ENCODE measurements at places on chromosomes 2 and 18.

- no peak for DNase-seq
Measured at GRCh38 chr2:45968946-45969584, 317.6 kb downstream of the PRKCE start.

GRCh38 chr2:104871972-104872865 lies 18.3 kb downstream of the POU3F3 start:
- DNase-seq: no peak

GRCh38 chr2:234335661-234336228 lies 161.1 kb downstream of the ARL4C start:
- DNase-seq: peak; percentile 7

DNA sequence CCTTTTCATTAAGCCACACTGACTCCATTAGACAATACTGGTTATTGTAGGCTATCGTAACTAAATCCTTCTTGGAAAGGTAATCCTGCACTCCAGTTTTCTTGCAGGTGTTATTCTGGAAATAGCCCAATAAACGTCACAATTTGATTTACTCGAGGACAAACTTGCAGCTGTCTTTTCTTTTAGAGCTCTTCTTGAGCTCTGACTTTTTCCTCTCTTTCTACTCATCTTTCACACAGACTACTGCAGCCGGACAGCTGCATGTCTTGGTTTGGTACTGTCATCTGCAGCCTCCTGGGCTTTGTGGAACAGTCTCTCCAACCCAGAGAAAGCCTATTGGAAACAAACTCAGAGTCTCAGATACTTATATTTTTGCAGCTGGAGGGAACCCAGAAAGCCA lies 23.0 kb upstream of the MSGN1 start:
- DNase-seq: no peak

GRCh38 chr18:51211552-51211951 lies 14.1 kb upstream of the MEX3C start:
- DNase-seq: no peak

DNA sequence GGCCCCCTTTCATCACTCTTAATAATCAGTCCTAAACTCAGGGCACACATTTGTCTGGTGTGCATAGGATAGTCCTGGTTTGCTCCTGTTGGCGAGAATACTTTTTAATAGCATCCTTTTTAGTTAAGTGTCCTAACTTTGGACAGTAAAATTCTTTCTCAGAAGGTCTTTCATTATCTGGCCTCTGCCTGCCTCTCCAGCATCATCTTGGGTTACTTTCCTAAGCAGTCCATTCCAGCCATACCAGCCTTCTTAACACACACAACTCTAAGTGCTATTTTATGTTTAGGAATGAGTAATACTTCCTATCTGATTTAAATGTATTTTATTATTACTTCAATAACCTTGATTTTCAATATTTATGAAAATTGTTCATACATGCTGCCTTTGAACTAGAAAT lies 151.0 kb downstream of the ACOXL start:
- no peak for DNase-seq

GRCh38 chr2:90077948-90078347 lies 1386.5 kb downstream of the RPIA start:
- DNase-seq: no peak

GRCh38 chr2:31032475-31032874 lies 105.8 kb downstream of the GALNT14 start:
- DNase-seq: no peak

- no peak for DNase-seq
Measured at GRCh38 chr18:50696436-50696835, 123.4 kb downstream of the MRO start.
